CD14-positive monocyte (primary cell): ENCODE measurements at places on chromosomes 6 and 20.

GRCh38 chr20:60262967-60263603 is 304.9 kb downstream of the CDH26 start:
- peak; percentile 45 for DNase-seq

DNA sequence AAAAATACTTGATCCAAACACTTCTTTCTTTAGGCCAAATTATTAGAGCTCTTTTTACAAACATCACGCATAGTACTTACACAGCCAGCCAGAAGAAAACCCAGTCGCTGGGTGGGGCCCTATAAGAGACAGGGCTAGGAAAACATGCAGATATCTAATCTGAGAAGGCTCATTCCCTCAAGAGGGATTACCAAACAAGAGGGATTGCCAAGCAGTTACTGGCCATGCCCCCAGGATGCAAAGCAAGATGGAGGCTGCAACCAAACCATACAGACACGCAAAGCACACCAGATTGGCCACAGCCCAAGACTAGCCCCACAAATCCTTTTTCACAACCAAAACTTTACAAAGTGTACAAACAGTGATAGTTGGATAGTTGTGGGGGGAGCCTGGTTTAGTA is 1235.4 kb upstream of the GJE1 start:
- no peak for DNase-seq

- DNase-seq: no peak
Observed at GRCh38 chr6:12961761-12962160, 245.2 kb downstream of the PHACTR1 start.

- DNase-seq: no peak
Observed at GRCh38 chr6:144195671-144196270, 45.5 kb downstream of the STX11 start.

GRCh38 chr6:20606831-20607230 is 72.6 kb downstream of the CDKAL1 start:
- no peak for DNase-seq

GRCh38 chr20:910132-910869 is 5.8 kb downstream of the ANGPT4 start:
- DNase-seq: no peak

DNA sequence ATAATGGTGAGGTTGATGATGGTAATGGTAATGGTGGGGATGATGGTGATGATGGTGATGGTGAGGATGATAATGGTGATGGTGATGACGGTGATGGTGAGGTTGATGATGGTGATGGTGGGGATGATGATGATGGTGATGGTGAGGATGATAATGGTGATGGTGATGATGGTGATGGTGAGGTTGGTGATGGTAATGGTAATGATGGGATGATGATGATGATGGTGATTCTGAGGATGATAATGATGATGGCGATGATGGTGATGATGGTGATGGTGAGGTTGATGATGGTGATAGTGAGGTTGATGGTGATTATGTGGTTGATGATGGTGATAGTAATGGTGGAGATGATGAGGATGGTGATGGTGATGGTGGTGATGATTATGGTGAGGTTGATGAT is 9.7 kb downstream of the BPI start:
- no peak for DNase-seq

DNA sequence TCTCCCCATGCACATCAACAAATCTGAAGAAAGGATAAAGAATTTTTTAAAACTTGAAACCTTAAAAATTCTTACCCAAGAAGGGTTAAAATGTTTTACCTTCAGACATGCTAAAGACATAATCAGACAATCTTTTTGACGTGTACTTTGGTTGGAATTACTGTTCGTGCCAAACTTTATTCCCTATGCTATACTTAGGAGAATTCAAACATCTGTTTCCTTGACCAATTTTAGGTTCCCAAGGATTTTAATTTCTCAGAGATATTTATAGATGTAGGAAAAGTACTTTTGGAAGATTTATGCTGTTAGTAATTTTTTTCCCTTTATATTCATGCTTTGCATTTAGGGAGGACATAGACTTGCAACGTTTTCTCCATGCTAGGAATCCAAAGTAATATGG is 108.4 kb downstream of the AFG1L start:
- DNase-seq: no peak

- DNase-seq: no peak
Observed at GRCh38 chr6:144418959-144419545, 133.9 kb downstream of the UTRN start.

- DNase-seq: no peak
Observed at GRCh38 chr6:753486-753885, 60.5 kb upstream of the EXOC2 start.

DNA sequence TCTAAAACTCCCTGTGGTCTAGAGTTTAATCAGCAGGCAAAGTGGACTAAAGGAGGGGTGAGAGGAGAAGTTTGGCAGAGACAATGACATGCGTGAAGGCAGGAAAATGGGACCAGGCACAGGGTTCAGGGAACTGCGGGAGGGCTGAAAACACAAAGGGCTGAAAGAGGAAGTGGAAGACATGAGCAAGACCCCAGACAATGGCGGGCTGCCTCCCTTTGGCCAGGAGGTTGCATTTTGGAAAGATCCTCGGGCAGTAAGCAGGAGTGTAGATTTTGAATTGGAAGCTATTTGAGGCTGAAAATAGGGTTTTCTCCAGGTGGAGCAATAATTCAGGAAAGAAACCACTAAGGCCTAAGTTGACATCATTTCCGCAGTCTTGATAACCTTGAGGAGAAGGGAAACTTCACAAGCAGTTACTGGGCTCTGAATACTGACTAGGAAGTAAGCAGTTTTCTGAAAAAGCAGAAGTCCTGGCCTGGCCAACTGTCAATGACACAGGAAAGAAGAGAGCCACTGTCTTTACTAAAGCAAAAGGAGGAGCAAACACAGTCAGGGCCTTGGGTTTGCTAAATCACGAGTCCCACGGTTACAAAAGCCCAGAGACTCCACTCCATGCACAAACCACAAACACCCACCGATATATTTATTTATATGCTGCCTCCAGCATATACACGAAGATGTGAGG is 3.4 kb downstream of the LY86 start:
- DNase-seq: peak; percentile 98

- no peak for DNase-seq
Observed at GRCh38 chr6:21241231-21242130, 352.1 kb upstream of the SOX4 start.

GRCh38 chr6:161029195-161029809 is 37.7 kb downstream of the MAP3K4 start:
- no peak for DNase-seq

DNA sequence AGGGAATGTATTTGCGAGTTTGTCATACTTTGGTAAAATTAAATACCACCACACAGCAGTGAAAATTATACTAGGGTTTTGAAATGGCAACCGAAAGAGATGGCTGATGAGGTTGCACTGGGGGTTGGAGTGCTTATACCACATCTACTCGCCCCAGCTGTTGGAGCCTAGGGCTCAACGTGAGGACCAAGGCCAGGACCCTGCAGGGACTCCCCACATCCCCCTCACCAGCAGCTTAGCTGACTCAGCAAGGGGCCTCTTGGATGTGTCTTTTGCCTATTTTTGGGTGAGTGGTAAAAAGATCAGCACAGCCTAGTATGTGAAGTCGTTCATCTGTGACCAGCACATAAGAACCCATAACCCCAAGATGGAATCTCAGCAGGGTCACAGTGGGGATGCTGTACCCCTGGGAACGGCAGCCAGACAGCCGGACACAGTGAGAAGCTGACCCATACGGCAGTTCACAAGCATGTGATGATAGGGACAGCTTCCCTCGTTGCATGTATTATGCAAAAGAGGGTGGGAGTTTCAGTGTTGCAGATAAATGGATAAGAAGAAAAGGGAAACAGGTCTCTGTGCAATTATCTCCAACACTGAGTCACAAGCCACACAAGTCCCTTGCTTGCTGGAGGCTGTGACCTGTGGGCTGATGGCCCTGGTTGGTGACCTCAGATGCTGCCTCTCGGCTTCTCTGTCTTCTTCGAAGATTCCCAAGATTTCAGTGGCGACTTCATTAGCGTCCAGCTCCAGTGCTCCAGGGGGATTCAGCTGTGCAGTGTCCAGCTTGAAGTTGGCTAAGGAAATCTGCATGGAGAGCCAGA is 20.9 kb upstream of the SPO11 start:
- DNase-seq: no peak

GRCh38 chr6:122068291-122068769 is 331.1 kb upstream of the HSF2 start:
- DNase-seq: no peak

DNA sequence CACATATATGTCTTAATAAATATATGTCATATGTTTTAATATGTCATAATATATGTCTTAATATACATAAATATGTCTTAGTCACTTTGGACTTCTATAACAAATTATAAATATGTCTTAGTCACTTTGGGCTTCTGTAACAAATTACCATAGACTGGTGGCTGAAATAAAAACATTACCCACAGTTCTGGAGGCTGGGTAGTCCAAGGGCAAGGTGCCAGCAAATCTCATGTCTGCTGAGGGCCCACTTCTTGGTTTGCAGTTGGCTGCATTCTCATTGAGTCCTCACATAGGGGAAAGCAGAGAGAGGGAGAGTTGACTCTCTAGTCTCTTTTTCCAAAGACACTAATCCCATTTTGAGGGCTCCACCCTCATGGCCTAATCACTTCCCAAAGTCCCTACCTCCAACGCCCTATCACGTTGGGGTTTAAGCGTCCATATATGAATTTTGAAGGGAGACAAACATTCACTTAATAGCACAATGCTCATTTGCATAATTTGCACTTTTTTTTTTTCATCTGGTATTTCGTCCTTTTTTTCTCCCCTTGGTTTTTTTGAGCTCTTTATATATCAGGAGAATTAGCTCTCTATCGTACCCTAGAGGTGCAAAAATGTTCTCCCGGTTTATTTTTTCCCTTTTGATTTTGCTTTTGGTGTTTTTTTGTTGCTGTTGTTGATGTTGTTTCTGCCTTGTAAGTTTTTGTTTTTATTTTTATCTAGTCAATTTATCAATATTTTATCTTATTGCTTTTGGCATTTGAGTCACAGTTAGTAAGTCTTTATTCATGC is 266.4 kb downstream of the PLCB1 start:
- peak; percentile 47 for DNase-seq

DNA sequence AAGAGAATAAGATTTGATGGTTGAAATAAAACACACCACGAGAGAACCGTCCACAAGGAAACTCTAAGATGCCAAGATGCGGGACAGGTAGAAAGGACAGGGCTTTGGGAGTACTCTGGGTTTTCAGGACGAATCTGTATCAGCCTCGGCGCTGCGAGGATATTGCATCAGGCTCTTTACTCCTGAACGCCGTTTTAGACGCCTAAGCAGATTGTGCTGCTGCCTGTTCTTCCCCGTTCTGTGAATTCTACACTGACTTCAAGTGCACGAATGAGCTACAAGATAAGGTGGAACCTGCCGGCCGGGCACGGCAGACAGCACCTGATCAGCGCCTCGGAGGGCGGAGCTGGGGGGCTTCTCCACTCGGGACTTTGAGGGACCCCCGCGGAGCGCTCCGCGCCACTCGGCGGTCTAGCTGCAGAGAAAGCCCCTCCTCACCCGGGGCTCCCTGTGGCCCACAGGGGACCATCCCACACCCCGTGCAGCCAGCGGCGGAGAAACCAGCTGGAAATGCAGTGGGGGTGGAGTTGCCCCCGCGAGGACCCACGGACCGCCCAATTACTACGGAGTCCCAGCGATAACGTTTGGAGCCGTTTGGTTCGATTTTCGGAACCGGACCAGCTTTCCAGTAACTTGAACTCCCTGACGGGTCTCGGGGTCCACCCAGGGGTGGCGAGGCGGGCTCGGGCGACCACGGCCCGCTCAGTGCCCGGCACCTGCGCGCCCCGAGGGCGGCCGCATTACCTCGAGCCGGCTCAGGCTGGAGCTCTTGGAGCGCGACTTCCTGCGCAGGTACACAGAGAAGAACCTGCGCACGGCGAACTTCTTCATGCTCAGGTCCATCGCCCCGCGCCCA is 646 bp downstream of the RPS6KA2 start:
- DNase-seq: no peak

DNA sequence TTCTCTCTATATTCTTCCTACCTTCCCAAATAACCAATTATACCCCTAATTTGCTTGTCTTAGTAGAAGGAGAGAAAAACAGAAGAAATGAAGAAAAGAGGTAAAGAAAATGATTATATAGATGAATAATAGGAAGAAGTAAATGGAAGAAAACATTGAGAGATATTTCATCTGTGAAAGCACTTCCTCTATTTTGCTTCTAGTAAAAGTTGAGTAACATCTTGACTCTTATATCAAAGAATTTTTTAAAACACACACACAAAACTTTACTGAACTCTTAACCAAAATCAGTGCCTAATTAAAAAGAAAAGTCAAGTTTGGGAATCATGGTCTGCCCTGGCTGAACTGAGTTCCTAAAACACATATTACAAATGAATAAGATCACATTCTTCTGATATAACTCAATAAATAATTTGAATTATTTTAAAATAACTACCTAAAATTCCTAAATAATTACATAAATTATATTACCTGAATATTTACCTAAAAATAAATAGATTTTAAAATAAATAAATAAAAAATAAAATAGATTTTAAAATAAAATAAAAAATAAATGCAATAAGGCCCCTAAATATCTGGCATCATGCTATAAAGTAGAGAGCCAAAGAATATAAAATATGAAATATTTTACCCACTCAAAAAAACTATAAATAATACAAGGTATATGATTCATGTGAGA is 8.8 kb downstream of the SLC17A2 start:
- no peak for DNase-seq

DNA sequence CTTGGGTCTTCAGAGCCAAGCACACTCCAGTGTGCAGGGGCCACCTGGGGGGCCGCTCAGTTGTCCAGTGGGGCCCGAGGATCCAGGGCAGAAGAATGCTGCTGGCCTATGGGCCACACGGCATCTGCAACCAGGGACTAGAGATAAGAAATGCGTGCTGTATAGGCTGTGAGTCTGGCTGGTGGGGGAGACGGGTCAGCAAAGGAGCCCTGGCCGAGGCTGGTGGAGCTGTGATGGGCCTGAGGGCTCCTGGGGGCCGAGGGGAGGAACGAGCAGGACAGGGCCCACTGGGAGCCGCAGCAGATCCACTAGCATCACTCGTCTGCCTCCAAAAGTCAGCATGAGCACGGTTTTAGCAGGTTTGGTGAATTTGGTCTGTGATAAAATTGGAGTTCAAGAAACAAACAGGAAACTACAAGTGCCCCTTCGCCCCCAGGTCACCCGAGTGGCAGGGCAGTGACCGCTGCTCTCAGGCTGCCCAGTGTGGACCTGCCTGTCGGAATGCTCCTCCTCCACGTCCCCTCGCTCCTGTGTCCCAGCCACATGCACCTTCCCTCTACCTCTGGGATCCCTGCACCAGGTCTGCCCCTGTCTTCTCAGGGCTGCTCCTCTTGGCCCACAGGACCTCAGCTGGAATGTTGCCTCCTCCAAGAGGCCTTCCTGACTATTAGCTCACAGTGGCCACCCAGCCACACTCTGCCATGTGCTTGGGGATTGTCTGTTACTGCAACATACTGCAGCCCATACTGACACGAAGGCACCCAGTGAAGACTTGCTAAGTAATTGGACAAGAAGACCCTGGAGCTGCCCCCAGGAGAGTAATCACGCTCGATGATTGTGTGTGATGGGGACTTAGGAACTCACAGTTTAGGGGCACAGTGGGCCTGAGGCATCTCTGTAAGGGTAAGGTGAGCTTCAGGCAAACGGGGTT is 10.9 kb downstream of the ACSS1 start:
- DNase-seq: no peak

- no peak for DNase-seq
Observed at GRCh38 chr6:79628466-79629288, 2.5 kb upstream of the SH3BGRL2 start.
